ENCODE measurements at places on chromosomes 3 and 15.

- no peak for DNase-seq
Observed at GRCh38 chr3:133578548-133579191, 5.2 kb downstream of the CDV3 start.

DNA sequence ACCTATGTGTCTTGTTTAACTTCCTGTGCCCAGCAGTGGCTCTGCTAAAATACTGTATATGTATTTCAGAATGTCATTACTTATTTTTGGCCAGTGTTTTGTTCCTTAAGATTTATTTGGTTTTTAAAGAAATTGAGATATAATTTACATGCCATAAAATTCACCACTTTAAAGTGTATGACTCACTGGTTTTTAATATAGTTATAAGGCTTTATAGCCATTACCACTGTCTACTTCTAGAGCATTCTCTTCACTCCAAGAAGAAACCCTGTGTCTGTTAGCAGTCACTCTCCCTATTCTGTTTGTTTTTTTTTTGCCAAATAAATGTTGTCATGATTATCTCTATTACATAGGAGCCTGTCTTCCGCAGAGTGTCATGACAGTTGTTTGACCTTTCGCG lies 25.8 kb downstream of the PPM1L start:
- DNase-seq: no peak

GRCh38 chr3:114879059-114880031 lies 267.7 kb downstream of the ZBTB20 start:
- DNase-seq: peak; percentile 4

GRCh38 chr15:52290329-52290728 lies 5.3 kb downstream of the MYO5C start:
- DNase-seq: no peak

DNA sequence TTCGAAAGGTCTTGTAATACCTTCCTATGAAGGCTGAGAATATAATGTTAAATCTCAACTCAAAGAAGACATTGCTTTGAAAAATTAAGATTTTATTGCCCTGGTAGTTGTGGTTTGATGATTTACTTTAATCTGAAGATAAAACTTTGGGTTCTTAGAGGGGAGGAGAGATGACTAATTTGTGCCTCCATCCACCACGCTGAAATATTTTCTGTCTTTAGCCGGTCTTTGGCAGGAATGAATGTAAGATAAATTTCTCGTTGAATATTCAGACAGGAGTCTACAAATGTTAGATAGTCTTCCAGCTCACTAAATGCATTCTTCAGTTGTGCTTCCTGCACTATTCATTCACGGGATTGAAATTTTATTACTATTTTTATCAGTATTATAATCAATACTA lies 844.3 kb upstream of the NR2F2 start:
- DNase-seq: no peak

All from H54 (cell line).